ENCODE measurements at places on chromosomes 4 and X.

- no peak for DNase-seq
These were observed 22.4 kb downstream of the ANKRD17 start for GRCh38 chr4:73236151-73236550.

- DNase-seq: peak; percentile 17
These were observed 2.1 kb downstream of the HHIP start for GRCh38 chr4:144648042-144648441.

- DNase-seq: no peak
These were observed 956.9 kb upstream of the NDST4 start for GRCh38 chr4:116070283-116070682.

- DNase-seq: no peak
These were observed 350.8 kb upstream of the CASK start for GRCh38 chrX:42274151-42274550.

DNA sequence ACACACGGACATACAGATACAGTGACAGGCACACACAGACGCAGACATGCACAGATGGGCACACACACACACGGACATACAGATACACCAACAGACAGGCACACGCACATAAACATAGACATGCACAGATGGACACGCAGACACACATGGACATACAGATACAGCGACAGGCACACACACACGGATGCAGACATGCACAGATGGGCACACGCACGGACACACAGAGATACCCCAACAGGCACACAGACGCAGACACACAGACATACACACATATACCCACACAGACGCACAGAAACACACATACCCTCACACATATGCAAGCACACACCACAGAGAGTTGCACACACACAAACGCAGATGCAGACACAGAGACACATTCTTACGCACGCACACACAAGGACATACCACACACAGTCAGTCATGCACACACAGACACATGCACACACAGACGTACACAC is 24.4 kb upstream of the SLC25A6 start:
- no peak for DNase-seq

GRCh38 chr4:3658530-3658913 is 107.7 kb upstream of the ADRA2C start:
- DNase-seq: peak; percentile 7

GRCh38 chr4:145299380-145300076 is 119.1 kb upstream of the OTUD4 start:
- DNase-seq: peak; percentile 75

DNA sequence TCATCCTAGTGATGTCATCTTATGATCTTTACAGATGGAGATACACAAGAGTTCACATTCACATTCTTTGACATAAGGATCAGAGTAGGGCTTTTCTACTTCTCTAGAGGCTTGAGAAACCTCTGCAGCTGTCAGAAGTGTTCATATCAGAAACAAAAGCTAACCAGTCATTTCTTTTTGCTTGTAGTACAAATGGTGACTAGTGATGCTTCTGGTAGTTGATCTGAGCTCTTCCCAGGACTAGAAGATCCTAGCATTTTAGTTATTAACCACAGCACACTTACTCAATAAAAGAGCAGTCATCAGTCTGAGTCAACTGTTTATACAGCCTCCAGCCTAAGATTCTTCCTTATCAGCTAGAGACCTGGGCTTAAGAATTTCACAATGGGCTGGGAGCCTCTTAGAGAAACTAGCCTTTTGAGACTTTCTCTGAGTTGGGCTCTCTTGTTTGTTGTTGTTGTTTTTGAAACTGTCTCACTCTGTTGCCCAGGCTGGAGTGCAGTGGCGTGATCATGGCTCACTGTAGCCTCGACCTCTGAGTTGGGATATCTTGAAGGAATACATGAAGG is 84.1 kb downstream of the TMEM164 start:
- DNase-seq: peak; percentile 93

DNA sequence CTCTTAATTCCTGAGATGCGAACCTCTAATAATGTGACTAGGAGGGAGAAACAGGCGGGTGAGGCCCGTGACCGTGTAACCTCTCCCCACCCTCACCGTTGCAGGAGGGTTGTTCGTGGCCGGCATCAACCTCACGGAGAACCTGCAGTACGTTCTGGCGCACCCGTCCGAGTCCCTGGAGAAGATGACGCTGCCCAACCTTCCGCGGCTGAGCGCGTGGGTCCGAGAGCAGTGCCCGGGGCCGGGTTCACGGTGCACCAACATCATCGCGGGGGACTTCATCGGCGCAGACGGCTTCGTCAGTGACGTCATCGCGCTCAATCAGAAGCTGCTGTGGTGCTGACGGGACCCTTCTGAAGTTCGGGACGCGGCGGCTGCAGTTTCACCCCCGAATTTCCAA is 17.8 kb downstream of the PLCXD1 start:
- no peak for DNase-seq

DNA sequence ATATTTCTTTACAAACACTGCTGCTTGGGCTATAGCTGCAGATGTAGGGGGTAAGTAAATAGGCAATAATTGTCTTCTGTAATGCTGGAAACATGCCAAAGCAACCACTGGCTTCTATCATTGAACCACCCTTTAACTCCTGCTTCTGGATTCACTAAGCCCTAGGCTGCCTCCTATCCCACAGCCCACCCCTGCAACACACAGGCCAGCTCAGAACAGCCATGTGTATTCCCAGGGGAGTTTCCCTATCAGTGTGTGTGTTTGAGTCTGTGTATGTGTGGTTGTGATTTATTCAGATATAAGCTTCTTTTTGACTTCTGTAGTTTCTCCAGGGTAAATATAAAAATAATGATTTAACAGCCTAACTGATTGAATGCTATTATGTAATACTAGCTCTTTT is 291.3 kb downstream of the PCDH10 start:
- no peak for DNase-seq

GRCh38 chr4:91330555-91331137 is 973.1 kb upstream of the GRID2 start:
- DNase-seq: peak; percentile 9

DNA sequence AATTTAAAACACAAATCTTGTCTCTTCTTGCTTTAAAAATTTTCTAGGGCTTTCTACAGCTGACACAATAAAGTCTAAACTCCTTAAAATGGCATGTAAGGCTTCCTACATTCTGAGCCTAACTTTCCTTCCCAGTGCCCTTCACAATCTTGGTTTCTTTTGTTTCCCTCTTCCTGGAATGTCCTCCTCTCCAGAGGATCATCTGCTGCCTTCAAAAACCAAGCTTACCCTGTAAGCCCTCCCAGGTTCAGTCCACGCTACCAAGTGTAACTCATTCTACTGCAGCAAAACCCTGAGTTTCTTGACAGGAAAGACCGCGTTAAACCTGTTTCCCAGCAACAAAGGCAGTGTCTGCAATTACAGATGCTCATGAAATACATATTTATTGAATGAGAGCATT is 91.3 kb downstream of the SHISA3 start:
- no peak for DNase-seq

GRCh38 chr4:38856046-38856445 is 571 bp downstream of the TLR6 start:
- no peak for DNase-seq

GRCh38 chr4:14452001-14452400 is 550.3 kb upstream of the CPEB2 start:
- DNase-seq: no peak

DNA sequence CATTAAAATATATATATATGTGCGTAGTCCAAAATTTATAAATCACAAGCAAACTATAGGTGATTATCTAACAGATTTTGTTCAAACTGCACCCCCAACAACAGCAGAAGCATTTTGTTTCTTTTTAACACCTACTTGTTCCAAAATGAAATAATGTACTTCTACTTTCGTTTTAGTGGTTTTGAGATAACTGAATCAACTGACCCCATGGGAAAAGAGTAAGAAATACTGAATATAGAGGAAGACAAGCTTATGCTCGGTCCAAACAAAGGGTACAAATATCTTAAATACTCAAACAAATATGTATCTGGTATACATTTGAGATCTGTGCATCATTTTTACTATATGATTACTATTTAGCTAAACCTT is 22.4 kb downstream of the MAP7D3 start:
- no peak for DNase-seq

GRCh38 chr4:15654593-15655222 is 449 bp downstream of the FBXL5 start:
- peak; percentile 48 for DNase-seq

- DNase-seq: peak; percentile 57
These were observed 207.5 kb upstream of the FTHL17 start for GRCh38 chrX:31279359-31279758.

- DNase-seq: peak; percentile 24
These were observed 3.6 kb upstream of the STBD1 start for GRCh38 chr4:76302826-76303438.

DNA sequence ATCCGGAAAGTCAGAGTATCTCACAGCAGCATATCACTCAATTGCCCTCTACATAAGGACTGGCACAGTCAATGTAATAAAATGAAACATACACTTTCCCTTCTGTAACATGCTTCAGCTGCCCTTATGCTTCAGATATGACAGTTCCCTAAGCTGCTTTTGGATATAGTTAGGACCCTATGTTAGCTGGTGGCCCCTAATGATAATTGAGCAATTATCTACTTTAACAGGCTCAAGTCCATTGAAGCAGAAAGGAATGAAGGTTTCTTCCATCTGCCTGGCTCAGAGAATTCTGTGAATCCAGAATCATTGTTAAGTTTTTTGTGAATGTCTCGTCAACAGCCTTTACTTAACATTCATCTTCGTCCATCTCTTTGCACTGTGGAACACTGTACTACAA is 951.2 kb upstream of the DIAPH2 start:
- no peak for DNase-seq

GRCh38 chrX:51747671-51748070 is 4.4 kb downstream of the GSPT2 start:
- DNase-seq: no peak

GRCh38 chrX:132101206-132101605 is 26.6 kb downstream of the FRMD7 start:
- no peak for DNase-seq

GRCh38 chr4:66169341-66169740 is 499.1 kb upstream of the EPHA5 start:
- DNase-seq: peak; percentile 50

DNA sequence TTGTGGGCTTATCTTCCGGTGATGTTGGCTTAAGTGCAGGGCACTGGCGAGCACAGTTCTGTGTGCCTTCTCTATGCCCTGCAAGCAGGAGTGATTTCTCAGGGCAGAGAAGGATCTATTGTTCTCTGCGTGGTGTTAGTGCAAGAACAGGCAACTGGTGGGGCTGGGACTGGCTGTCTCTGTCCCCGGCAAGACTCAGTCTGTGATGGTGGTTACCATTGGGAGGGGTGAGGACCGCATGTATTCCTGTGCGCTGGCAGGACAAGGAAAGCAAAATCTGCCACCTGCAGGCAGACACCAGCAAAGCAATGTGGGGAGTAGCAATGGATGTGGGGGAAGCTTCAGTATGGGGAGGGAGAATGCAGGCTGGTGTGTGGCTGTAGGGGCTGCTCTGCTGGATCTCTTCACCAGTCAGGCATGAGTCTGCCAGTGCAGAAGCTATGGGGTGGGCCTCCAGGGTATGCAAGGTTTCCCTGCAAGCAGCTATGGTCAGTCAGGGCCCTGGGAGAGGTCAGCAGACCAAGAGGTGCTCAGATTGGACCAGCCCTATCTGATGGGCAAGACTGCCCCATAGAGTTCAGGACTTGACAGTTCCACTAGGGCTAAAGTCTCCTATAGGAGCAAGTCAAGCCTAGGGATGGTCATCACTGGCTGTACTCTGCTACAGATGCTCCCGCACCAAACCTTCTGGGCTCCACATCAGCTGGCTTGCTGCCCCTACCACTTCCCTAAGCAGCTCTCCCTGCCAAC is 16.8 kb downstream of the PF4 start:
- peak; percentile 29 for DNase-seq

GRCh38 chr4:19304028-19304427 is 947.7 kb upstream of the SLIT2 start:
- peak; percentile 23 for DNase-seq

- DNase-seq: peak; percentile 27
These were observed 378.5 kb upstream of the ZFP42 start for GRCh38 chr4:187617113-187617512.
